RCC 7860 (cell line): ENCODE measurements at places on chromosomes 4 and X.

DNA sequence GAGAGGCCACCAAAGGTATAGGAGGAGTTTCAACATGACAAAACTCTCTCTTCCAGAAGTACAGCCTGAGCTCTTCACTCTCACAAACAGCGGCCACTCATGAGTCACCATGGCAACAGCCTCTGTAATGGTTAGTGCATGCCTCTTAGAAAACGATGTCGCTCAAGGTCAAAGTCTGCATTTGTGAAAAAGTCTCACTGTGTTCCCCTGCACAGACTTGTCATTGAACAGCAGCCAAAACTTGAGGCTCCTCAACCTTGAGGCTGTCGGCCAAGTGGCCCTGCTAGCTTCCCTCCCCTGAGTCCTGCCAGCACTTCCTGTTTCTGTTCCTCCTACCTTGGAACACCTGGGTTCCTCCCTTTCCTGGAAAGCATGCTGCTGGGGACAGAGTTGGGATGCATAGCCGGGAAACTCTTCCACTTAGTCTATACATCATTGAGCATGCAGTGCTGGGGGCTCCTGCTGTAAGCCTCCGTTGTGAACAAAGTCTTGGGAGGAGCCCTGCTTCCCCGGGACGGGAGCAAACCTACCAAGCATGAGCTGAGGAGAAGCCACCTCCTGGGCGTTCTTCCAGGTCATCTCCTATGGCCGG lies 66.6 kb downstream of the ING2 start:
- DNase-seq, result peak; percentile 5

GRCh38 chrX:13840121-13840520 lies 23.2 kb upstream of the GPM6B start:
- DNase-seq, result no peak

DNA sequence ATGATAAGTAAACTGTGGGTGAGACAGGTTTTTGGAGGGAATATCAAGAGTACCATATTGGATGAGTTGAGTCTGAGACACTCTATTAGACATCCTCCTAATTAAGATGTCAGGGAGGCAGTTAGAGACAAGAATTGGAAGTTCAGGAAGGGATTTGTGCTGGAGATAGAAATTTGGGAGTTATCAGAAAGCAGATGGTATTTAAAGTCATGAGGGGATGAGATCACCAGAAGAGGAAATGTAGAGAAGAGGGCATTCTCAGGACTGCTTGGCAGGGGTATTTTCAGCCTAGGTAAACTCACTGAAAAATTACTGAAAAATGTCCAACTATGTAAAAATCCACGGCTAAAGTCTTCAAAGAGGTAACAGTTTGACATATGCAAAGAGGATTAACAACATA lies 161.6 kb upstream of the PGRMC2 start:
- no peak for DNase-seq

DNA sequence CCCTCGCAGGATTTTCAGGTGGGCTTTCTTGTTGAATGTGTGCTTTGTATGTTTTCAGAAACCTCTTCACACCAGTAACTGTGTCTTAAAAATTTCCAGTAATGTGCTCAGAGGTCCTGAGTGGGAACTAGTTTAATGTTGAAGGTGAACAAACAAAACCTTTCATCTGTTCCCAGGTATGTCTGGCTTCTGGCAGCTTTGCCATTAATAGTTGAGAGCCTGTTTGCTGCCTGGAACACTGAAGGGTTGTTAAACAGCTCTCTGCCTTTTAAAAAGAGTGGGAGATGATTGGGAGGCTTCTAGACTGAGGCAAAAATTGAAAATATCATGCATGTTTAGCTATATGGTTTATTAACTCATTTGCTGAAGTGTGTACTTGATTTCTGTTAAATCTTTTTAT lies 161.2 kb upstream of the AGTR2 start:
- DNase-seq, result no peak
